ENCODE measurements at places on chromosomes 2 and 18.

GRCh38 chr2:163369111-163369510 is 366.7 kb downstream of the FIGN start:
- no peak for DNase-seq

- peak; percentile 47 for DNase-seq
These were observed 44.9 kb upstream of the PELI1 start for GRCh38 chr2:64189167-64189566.

GRCh38 chr18:56373601-56374000 is 264.8 kb downstream of the TXNL1 start:
- DNase-seq = no peak

- DNase-seq = no peak
These were observed 5.5 kb upstream of the REV1 start for GRCh38 chr2:99495115-99495860.

- no peak for DNase-seq
These were observed 383.9 kb downstream of the ARHGAP15 start for GRCh38 chr2:143513081-143513480.

GRCh38 chr2:212592695-212593094 is 54.1 kb upstream of the ERBB4 start:
- no peak for DNase-seq

DNA sequence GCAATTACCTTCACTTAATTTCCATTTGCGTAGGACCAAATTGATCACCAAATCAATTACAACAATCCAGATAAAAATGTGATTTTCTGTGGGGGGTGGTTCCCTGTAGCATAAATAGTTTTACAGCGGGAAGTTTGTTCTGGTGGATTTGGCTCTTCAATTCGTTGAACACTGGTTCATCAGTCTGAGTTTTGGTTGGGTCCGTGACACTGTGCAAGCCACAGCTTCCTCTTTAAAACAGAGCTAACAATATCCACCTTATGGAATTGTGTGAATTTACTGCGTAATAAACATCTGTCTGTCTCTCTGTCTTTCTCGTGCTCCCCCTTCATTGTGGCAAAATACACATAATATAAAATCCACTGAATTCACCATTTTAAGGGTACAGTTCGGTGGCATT is 310.8 kb downstream of the TGIF1 start:
- DNase-seq = no peak

- no peak for DNase-seq
These were observed 15.0 kb downstream of the PPP4R1 start for GRCh38 chr18:9599328-9599727.

DNA sequence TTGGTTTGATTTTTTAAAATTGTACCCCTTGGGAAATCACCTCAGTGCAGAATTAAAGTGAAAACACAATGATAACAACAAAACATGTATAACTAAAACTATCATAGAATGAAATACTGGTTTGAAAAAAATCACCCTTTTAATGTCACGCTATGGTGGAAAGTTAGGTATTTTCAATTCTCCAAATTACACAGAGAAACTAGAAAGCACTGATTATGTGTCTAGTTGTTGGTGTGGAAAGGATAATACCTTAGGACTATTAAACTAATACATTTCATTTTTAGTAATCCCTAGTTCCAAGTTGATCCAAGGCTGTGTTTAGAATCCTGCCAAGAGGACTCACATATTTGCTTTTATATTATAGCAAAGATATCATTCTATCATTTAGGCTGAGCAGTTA is 71.2 kb downstream of the NUP35 start:
- no peak for DNase-seq

DNA sequence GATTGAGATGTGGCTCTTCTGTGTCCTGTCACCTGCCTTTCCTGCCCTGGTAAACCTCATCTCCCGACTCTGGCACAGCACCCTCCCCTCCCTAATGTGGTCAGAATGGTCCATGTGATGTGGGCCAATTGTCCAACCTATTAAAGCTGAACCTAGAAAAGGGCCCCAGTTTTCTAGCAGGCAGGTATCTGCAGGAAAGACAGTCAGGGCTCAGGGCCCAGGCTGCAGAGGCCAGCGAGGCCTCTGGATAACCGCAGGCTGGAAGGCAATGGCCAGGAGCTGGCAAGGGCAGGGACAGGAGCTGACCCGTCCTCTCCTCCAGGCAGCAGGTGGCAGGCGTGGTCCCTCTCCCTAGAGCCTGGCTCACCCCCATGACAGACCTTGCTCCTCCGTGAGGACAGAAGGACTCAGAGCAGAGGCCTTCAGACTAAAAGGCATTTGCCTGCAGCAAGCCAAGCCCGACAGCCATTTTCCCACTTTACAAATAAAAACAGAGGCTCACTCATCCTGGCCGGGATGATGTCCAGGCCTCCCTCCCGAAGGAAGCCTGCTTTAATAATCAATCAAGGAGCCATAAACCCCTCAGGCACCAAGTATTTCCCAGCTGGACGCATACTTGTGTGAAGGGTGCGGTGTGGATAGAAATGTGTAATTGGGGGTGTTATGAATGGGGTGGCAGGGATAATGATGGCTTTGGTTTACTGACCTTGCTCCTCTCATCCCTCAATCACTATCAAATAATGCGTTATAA is 107.1 kb downstream of the TWIST2 start:
- DNase-seq = no peak

- no peak for DNase-seq
These were observed 8.0 kb upstream of the KCMF1 start for GRCh38 chr2:84962917-84963316.

DNA sequence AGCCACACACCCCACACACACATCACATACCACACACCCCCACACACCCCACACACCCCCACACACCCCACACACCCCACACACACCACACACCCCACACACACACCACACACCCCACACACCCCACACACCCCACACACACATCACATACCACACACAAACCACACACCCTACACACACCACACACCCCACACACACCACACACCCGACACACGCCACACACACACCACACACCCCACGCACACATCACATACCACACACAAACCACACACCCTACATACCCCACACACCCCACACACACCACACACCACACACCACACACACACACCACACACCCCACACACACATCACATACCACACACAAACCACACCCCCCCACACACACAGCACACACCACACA is 22.4 kb downstream of the TWIST2 start:
- DNase-seq = no peak

DNA sequence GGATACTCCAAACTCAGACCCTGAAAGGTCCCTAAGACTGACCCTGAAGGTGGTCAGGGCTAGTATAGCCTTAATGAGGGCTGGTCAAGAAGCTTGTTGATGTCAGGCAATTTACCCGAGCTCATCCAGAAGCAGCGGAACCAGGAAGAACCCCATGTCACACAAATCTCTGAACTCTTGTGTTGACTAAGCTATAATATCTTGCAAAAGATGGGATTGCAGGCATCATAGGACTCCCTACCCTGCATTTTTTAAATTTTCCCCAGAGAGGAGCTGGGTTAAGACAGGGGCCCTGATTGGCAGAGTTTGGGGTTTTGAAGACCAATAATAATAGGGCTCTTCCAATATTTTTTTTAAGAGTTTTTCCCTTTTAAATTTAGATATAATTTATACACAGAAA is 2.0 kb upstream of the PLEKHB2 start:
- no peak for DNase-seq

- DNase-seq = no peak
These were observed 4.5 kb downstream of the PSTPIP2 start for GRCh38 chr18:46067438-46068007.

DNA sequence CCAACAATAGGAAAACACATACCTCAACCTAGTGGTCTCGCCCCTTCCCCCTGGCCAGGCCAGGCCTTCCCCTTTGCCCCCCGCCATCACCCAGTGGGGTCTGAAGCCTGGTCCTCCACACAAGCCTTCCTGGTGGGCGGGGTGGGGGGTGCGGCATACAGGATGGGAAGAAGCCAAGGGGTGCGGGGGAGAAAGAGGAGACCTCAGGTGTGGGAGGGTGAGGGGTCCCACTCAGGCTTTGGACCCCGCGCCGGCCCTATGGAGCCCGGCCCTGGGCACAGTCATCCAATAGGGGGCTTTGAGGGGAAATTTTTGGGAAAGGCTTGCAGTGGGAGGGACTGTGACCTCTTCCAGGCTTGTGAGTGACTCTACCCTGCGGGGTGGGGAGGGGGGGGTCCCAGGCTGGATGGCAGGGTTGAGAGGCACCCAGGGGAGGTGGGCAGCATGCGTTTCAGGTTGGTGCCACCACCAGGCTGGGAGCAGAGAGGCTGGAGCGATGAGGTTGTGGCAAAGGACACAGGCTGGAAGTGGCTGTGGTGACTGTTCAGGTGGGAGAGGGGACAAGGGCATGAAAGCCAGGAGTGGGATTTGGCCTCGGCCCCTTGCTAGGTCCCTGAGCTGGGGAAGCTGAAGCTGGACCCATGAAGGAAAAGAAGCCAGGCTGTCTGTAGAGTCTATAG is 1.3 kb downstream of the SLC66A3 start:
- peak; percentile 63 for DNase-seq

DNA sequence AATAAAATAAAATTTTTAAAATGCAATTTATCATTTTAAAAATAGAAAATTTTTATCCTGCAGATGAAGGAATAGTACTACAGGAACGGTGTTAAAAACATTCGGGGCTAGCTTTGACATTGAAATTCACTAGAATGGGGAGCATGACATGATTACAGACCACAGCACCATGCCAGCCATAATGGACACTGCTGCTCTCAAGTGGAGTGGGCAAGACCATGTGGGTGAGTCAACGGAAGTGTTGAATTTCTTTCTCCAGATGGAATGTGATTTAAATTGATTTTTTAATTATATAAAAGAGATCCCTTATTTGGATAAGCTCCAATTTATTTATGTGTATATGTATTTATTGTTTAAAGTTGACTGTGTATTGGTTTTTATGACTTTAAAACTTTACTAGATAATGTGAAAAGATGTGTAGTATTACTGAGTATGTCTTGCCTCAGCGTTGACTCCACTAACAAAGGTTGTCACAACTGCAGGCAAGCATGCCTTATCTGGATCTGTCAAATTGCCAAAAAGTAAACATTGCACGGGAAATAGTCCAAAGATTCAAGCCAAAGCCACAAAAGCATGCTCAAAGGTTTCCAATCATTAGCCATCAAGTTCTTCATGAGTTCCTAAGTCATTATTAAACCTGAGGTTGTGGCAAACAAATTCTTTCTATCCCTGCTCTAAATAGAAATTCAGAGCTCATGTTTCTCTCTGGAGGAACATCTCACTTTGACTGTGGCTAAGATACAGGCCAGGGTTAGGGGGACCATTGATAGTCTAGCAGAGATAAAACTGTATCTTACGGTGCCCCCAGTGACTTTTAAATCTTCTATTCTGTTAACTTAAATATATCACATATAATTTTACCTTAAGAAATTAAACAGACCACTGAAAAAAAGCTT is 536.9 kb downstream of the TMX3 start:
- no peak for DNase-seq

DNA sequence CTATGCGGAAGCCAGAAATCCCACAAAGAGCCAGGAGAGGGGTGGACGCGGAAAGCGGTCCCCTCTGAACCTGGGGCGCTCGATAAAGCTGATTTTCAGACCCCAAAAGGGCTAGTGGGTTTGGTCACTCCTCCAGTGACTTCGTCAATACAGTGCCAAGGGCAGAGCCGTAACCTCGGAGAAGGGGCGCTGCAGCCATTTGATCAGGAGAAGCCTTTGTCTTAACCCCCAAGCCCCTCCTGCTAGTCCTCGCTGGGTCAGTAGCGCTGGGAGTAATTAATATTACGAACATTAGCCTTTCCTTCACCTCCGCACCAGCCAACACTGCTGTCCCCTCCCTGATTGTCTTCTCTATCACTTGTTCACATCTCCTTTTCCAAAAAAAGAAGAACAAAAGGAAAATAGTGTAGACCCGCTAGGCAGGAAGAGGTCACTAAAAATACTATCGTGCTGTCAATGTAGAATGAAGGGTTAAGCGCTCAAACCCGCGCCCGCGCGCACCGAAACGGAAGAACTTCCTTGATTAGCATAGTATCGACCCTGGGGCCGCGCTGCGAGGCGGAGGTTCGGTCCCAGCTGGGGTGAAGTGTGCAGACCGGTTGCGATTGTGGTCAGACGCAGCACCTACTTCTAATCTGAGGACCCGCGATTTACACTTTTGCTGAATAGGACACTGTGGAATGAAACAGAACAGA is 63.2 kb upstream of the MAPRE2 start:
- peak; percentile 83 for DNase-seq

- DNase-seq = no peak
These were observed 76.4 kb downstream of the RIF1 start for GRCh38 chr2:151486053-151486452.

DNA sequence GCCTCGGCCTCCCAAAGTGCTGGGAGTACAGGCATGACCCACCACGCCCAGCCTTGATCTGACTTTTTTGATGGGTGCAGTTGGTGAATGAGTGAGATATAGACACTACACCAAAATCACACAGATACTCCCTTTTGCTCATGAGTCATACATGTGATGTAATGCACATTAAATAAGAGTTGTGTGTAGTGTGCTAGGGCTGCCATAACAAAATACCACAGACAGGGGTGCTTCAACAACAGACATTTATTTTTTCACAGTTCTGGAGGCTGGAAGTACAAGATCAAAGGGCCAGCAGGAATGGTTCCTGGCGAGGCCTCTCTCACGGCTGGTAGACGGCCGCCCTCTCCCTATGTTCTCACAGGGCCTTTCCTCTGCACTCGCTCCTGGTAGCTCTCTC is 46.6 kb downstream of the GBX2 start:
- no peak for DNase-seq

GRCh38 chr2:34492561-34493455 is 893.7 kb upstream of the FAM98A start:
- no peak for DNase-seq

DNA sequence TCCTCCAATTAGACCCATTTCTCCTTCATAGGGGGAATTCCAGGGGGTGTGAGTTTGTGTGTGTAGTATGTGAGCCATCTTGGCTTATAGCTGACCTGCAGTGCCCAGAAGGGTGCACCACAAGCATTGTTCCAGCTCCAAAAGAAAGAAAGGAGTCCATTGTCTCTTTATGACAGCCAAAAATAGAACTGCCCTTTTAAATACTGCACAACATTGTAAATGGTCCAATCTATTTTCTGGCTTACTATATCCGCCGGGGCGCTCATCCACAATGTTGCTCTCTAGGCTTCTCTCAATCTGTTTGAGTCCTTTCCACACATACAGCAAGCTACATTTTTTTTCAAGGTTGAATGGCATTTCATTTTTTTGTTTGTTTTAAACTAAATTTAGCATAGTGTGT is 517.5 kb downstream of the STK39 start:
- DNase-seq = no peak

GRCh38 chr2:86613515-86613914 is 10.2 kb downstream of the RNF103 start:
- no peak for DNase-seq

- no peak for DNase-seq
These were observed 65.9 kb upstream of the WIPF1 start for GRCh38 chr2:174663550-174663949.

DNA sequence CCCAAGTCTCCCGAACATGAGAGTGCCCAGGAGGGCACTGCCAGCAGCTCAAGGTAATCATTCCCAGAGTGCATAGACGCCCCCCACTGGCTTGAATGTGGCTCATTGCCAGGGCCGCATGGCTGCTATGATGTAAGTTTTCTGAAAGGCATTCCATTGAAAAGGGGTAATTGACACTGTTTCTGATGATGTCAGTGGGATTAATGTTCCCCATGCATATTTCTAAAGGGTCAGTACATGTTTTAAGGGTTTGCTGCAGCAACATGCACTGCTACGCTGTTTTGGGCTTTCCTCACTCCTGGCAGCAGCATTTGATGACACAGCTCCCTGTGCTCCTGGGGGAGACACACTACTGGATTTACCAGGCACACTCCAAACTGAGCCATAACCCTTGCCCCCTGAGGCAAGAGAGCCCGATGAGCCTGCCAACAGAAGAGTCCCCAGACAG is 36.7 kb downstream of the KIAA2012 start:
- DNase-seq = no peak

GRCh38 chr2:172283476-172283875 is 143.9 kb upstream of the ITGA6 start:
- DNase-seq = no peak
